ENCODE measurements at places on chromosomes 7 and 10.

DNA sequence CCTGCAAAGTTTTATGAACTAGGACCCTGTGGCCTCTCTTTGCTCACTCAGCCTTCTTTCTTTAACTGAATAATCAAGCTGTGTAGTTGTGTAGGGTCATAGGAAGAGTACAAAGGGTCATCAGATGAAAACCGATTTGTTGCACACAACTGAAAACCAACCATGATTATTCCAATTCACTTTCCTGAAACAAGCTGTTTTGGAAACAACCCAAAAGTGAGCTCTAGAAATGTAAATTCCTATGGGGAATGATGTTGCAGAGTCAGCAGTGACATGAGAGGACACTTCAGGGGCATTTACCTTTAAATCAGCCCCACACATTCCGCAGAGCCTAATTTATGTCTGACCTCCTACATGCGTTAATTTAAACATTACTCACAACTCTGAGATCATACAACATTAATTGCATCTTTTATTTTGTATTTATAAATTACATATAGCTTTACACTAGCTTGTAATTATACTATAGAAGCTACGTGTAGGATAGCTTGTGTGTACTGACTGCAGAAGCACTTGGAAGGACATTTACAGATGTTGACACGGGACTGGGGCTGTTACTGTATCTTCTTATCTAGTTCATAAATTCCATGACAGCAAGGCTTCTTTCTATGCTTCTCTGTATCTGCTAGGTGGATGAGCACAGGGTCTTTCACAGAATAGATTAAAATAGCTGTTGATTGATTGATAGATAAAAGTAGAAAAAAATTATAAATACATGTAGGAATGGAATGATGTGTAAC lies 139.9 kb upstream of the AKR1E2 start:
- DNase-seq, result no peak

GRCh38 chr7:20330928-20331909 lies 519 bp downstream of the ITGB8 start:
- peak; percentile 46 for DNase-seq

DNA sequence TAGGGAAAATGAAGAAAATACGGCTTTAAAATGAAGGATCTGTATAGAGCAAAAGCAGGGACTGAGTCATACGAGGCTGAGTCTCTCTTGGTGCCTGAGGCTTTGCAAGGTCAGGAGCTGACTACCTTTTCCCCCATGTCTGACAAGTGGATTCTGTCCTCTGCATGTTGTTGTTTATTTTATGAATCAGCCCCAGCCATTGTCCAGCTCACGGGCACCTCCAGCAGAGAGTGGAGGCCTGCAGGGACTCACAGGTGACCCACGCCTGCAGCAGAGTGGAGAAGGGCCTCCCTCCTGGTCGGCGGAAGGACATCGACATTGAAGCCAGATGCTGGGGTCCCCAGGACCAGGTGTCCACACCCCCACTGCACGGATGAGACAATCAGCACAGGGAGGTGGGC lies 233.9 kb downstream of the WDR37 start:
- peak; percentile 44 for DNase-seq

DNA sequence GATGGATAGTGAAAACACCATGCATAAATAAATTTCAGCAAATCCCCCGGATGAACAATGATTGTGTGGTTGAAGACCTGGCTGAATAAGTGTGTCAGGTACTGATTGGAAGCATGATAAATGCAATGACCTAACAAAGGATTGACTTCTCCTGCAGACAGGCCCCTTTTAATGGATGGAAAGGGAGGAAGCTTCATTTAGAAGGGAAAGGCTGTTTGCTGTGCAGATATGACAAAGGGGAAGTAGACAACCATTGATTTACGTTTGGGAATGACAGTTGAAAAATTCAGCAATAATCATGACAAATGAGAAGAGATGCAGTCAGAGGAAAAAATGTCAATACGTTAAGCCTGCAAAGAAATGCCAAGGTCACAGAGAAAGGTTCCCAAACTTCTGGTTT lies 503.8 kb downstream of the LRMDA start:
- no peak for DNase-seq

DNA sequence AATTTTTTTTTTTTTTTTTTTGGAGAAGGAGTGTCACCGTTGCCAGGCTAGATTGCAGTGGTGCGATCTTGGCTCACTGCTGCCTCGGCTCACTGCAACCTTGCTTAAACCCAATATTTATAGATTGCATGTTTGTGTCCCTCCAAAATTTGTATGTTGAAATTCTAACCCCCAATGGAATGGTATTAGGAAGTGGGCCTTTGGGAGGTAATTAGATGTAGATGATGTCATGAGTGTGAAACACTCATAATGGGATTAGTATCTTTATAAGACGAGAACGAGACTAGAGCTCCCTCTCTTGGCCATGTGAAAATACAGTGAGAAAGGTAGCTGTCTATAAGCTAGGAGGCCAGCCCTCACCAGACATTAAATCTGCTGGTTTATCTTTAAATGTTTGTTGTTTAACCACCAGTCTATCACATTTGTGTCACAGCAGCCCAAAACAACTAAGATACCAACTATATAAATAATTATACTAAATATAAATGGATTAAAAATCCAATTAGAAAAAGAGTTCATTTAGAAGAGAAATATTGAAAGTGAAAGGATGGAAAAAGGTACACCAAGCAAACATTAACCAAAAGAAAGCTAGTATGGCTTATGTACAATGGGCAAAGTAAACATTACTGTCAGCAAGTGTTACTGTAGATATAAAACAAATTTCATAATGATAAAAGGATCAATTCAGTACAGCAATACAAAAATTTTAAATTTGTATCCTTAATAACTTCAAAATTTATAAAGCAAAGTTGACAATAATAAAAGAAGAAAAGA lies 9.3 kb downstream of the TCAF1 start:
- peak; percentile 73 for DNase-seq

GRCh38 chr10:79179164-79179956 lies 110.6 kb downstream of the ZMIZ1 start:
- no peak for DNase-seq

GRCh38 chr10:53699231-53699630 lies 926.6 kb upstream of the MBL2 start:
- DNase-seq, result no peak

- DNase-seq, result peak; percentile 59
Measured at GRCh38 chr10:97687785-97688781, 1.0 kb upstream of the AVPI1 start.

DNA sequence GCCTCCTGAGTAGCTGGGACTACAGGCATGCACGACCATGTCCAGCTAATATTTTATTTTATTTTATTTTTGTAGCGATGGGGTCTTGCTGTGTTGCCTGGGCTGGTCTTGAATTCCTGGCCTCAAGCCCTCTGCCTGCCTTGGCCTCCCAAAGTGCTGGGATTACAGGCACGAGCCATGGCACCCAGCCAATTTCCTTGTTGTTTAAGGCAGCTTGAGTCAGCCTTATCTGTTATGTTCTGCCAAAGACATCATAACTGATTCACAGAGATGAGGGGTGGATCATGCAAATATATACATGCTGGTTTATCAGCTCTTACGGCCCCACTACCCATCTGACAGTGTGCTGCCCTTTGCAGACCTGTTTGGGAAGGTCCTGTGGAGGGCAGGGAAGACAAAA lies 826.7 kb downstream of the TYW1 start:
- DNase-seq, result peak; percentile 46

DNA sequence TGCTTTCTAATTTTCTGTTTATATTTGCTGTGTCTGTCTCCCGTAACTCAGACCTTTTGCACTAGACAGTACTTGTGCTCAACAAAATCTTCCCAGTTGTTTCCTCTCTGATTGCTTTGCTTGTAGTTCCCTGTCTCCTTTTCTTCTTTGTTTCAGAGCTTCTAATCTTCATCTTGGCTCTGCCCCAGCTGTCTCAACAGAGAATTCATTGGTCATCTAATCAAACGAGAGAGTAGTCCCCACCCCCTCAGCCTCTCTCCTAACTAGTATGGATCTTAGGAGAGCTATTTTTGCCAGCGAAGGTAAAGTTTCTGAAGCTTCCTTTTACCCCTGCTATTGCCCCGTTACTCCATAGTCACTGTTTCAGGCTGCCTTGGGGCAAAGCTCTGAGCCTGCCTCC lies 32.8 kb downstream of the SLC26A4 start:
- DNase-seq, result no peak

DNA sequence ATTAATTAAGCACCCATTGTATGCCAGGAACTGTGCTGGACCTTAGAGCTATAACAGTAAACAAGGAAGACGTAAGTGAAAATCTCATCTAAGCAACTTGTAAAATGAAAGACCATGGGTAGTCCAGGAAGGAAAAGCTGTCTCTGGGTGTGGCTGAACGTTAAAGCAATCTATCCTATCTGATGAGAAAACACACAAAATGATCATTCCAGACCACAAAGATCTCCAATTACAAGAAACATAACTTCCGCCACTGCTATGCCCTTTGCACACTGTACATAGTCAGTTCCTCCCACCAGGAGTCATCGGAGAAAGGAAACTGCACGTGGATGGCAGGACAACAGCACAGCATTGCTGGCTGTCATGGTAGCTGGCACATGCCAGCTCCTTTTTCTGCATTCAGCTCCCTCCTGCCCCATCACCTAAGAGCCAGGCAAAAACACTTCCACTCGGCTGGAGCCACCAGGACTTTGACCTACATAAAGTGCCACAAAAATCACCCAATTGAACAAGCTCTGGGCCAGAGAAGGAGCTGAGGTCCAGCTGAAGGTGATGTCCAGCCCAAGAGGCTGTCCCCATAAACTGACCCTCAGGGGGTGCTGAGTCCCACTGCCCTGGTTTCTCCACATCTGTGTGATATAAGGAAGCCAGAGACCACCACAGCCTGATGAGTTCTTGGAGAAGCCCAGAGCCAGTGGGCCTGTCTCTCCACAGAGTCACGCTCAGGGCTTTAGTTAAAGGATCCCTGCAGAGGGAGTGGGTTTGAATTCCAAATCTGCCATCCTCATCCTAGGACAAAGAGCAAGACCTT lies 56.4 kb downstream of the STEAP1B start:
- peak; percentile 76 for DNase-seq

GRCh38 chr10:80405626-80406025 lies 2.7 kb upstream of the PRXL2A start:
- DNase-seq, result no peak

- no peak for DNase-seq
Measured at GRCh38 chr7:99561737-99562051, 3.3 kb downstream of the ZNF655 start.

- DNase-seq, result no peak
Measured at GRCh38 chr7:77464589-77464988, 48.4 kb upstream of the GSAP start.

DNA sequence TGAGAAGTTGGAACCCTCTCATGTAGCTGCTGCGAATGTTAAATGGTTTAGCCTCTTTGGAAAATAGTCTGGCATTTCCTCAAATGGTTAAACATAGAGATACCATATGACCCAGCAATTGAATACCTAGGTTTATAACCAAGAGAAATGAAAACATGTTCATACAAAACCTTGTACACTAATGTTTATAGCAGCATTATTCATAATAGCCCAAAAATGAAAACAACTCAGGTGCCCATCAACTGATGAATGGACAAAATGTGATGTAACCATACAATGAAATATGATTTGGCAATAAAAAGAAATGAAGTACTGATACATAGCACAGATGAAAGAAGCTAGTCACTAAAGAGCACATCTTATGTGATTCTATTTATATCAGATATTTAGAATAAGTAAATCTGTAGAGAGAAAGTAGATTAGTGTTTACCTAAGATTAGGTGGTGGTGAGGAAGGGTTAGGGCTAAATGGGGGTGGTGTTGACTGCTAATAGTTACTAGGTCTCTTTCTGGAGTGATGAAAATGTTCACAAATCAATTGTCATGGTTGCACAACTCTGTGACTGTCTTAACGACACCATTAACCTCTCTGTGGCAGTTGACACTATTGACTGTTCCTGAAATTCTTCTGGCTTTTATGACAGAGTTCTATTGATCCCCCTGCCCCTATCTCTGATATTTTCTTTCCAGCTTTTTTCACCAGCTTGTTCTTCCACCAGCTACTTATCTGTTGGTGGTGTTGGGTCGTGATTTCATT lies 35.2 kb downstream of the VCL start:
- DNase-seq, result no peak
